ENCODE measurements at places on chromosomes 1 and 21. TPM values are rescaled to one million over a fixed set of nuclear protein-coding genes. Genes with fewer than 3 reads are reported as not detected.

VSIG8 gene
- total RNA-seq = not detected

MAP3K7CL gene
- 20.7 TPM for total RNA-seq

DNA sequence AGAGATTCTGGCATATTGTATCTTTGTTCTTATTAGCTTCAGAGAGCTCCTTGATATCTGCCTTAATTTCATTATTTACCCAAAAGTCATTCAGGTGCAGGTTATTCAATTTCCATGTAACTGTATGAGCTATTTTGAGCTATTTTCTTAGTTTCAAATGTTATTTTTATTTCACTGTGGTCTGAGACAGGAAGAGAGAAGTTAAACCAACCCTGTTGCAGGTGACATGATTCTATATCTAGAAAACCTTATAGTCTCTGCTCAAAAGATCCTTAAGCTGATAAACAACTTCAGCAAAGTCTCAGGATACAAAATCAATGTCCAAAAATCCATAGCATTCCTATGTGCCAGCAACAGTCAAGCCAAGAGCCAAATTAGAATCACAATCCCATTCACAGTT, 1644.0 kb upstream of the B3GALT2 start:
- DNase-seq = no peak

DNA sequence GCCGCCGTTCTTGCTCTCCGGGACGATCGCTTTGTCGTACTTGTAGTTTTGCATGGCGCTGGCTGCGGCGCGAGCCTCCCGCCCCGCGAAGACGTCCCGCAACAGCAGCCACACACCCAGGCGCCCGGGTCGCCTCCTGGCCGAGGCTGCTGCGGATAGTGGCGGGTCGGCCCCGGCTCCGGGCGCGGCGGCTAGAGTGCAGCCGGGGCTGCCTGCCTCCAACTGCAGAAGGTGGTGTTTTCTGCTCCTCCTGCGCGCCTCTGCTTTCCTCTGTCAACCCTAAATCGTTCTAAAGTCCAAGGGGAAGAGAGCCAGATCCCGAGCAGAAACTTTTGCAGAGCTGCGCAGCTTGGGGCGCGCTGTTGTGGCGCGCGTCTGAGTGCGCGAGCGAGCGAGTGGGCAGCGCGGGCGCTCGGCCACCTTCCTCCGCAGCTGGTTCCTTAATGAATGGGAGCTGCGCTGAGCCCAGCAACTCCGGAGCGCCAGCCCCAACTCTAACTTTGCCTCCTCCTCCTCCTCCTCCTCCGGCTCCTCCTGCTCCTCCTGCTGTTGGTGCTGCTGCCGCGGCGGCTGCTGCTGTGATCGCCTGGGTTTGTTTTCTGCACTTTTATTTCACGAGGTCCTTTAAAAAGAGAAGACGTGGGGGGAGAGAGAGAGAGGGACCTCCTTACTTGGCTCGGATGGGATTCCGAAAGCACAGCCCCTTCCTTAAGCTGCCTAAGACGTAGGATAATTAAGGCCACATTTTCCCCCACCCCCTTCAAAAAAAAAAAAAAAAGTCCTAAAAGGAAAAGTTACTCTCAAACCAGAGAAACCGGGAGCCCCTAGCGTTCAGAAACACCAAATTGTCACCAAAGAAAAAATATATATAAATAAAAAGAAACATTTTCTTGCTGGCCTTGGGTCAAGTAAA, at the start of gene PLPP3:
PLPP3 (minus strand) TSS at position 601 of the 913 bp plus-strand sequence; CDS start at position 54, 547 bp downstream.
- DNase-seq = peak; percentile 89

DNA sequence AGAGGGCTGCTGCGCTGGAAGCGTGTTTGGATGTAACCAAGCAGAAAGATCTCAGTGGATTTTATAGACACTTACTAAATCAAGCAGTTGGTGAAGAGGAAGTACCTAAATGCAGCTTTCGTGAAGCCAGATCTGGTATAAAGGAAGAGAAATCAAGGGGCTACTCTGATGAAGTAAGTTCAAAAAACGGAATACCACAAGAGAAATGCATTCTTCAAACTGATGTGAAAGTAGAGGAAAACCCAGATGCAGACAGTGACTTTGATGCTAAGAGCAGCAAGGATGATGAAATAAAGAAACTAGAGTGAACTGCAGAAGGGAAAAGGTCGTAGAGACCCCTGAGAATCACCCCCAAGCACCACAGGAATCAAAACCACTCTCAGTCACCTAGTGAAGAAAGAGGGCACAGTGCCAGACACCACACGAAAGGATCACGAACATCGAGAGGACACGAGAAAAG, 40.8 kb upstream of the NEXN start:
- no peak for DNase-seq

DNA sequence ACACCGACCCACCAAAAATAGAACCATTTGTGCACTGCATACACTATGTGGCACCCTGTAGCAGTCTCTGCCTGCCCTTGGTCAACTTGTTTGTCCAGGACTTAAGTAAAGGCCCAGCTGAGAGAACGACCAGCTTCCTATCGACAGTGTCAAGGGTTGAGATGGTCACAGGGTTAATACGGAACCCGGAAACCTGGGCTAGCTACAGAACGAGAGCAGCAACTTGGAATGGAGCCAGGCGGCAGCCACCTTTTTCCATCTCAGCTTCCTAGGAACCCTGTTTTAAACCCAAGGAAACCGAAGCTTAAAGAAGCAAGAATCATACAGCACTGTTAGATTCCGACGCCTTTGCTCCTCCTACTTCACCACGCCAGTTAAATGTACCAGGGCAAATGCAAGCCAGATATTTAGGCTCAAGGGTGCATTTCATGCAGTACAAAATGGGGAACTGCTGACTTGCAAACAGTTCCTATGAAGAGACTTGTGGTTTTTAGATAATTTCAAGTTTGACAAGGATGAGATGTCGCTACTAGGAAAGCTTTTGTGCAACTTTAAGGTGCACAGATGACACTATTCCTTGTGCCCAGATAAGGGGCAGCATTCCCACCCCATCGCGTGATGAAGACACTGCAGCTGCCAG, 35.5 kb downstream of the SLC66A1 start:
- no peak for DNase-seq

DNA sequence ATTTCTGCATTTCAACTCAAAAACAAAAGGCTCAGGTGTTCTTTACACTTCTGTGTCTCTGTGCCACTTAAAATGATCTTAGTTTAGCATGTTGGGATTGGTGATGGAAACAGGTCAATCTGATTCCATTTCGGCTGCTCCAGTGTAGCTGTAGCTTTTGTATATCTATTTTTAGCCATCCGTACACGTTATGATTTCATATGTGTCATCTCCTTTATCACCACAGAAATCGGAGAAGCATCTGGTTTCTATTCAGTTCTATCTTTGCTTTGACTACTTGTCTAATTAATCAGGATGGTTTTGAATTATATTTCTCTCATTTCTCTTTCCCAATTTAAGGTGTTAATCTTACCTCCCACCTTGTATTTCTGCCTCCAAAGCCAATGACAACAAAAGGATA, 41.1 kb downstream of the RGS21 start:
- DNase-seq = no peak

- peak; percentile 47 for DNase-seq
Measured at GRCh38 chr21:33948096-33948950, 32.7 kb upstream of the ATP5PO start.

Data from fibroblast of villous mesenchyme (primary cell).